ENCODE measurements at places on chromosomes 7 and 10. TPM values are rescaled to one million over a fixed set of nuclear protein-coding genes. Genes with fewer than 3 reads are reported as not detected.
A peak's percentile ranks its signal among the peaks of the same experiment; 100 is the strongest.

Gene NPC1L1
- not detected for total RNA-seq

DNA sequence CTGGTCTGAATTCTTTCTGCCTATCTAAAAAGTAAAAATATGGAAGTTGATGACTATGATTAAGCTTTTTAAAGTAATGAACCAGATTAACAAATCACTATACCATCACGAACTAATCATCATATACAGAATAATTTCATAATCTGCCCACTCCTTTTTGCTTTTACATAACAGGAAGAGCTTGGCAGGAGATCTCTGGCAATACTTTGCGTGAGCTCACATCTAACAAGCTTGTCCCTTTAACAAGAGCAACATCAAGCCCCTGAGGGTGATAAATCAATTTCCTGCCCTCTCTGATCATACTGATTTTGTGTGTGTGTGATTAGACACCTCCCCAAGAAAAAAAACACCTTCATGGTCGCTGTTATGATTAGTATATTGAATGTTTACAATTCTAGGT lies 143.5 kb upstream of the ASAH2 start:
- DNase-seq = no peak

Gene CTAGE8
- total RNA-seq = not detected

GRCh38 chr10:87850742-87851205 lies 12.6 kb downstream of the KLLN start:
- DNase-seq = peak; percentile 59

Gene CYP26C1
- total RNA-seq = 0.26 TPM

GRCh38 chr10:18400201-18400905 lies 251.0 kb downstream of the NSUN6 start:
- DNase-seq = peak; percentile 64

- no peak for DNase-seq
These were observed 2.0 kb downstream of the MTPN start for GRCh38 chr7:135975166-135975565.

DNA sequence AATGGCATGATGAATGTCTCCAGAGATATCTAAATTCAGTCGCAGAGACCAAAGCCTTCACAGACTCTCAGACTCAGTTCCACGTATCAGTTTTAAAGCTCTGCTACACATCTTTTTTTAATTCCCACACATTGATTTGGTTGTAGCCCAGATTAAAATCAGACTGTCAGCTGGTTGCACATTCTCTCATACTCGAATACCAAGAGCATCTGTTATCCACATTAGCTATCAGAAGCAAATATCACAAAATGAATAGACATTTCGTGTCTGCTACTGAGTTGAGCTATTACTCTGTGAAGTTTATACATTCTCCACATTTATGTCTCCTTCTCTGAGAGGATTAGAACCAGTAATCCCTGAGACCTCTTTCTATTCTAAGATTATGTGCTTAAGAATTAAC lies 229.2 kb downstream of the GPAM start:
- DNase-seq = no peak

GRCh38 chr10:3494131-3494837 lies 290.7 kb downstream of the KLF6 start:
- DNase-seq = no peak

- no peak for DNase-seq
These were observed 55.1 kb upstream of the FHIP2A start for GRCh38 chr10:114766470-114766869.

GRCh38 chr10:76973091-76974016 lies 664.3 kb downstream of the KCNMA1 start:
- no peak for DNase-seq

All from H7 (cell line).